ENCODE measurements at places on chromosomes 7 and 10.
A peak's percentile ranks its signal among the peaks of the same experiment; 100 is the strongest.

DNA sequence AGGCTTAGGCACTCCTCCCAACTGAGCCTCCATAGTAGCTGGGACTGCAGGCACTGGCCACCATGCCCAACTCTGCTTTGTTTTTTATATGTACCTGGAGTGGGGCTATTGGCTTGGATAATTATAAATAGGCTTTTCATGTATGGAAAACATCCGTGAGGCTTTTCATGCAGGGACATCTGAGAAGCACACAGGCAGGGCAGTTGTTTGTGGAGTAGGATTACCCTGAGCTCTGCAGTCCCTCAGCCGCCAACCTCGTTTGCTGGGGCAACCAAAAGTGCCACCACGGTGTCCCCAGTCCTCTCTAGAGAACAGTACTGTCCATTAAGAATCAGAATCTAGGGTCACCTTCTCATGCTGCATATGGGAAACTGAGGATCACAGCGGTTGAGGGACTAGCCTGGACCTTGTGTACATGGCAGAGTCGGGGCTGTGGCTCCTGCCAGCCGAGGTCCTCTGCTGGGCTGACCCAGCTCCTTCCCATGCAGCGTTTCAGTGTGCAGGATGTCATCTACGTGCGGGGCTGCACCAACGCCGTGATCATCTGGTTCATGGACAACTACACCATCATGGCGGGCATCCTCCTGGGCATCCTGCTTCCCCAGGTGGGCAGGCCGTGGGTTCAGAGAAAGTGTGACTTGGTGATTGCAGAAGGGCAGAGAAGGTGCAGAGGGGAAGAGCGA is 54.5 kb downstream of the TSPAN15 start:
- DNase-seq = peak; percentile 0

- DNase-seq = no peak
Observed at GRCh38 chr7:90187507-90188050, 24.0 kb upstream of the STEAP2 start.

GRCh38 chr10:110501142-110501937 is 3.6 kb downstream of the DUSP5 start:
- peak; percentile 98 for DNase-seq

GRCh38 chr7:15836651-15837050 is 150.2 kb upstream of the MEOX2 start:
- no peak for DNase-seq
